ENCODE measurements at places on chromosomes 4 and X.
A peak's percentile ranks its signal among the peaks of the same experiment; 100 is the strongest.

- no peaks in the 10 kb centered on the region for H3K36me3 ChIP-seq
- H3K27ac ChIP-seq: no peak overlapping the region
- H3K4me3 ChIP-seq: no peak overlapping the region
- H3K27me3 ChIP-seq: no peaks in the 10 kb centered on the region
- no peaks in the 10 kb centered on the region for H3K4me1 ChIP-seq
Measured at GRCh38 chr4:183493246-183493645, 11.6 kb upstream of the ING2 start.

DNA sequence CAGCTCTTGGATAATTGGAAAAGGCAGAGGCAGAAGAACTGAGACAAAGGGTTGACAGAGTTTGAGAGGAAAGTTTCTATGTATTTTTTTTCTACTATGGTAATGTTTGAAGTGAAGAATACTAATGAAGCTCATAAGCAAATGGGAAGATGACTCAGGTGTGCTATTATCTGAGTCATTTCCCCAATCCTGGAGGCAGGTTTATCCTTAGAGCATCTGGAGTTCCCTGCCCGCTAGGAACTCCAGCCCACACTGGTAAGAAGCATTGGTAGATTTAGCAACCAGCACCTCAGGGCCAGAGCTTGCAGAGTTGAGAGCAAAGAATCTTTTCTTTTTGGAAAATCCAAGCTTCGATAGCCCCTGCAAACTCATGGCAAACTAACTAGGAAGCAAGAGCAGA lies 55.2 kb downstream of the DOCK11 start:
- DNase-seq: no peak
- H3K4me3 ChIP-seq: no peak overlapping the region
- no peaks in the 10 kb centered on the region for H3K27me3 ChIP-seq

DNA sequence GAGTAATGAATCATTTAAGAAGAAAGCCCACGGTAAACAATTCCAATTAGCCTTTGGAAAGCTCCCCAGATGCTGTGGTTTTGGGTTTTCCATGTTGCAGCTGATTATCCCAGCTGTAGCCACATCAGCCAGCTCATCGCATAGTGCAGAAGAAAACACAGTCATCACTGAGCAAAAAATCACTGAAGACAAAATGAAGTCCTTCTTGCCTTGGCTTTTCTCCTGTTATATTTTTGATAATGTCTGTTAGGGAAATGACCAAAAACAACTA lies 193.0 kb upstream of the C1QTNF7 start:
- H3K36me3 ChIP-seq: no peaks in the 10 kb centered on the region
- no peak overlapping the region for H3K27ac ChIP-seq
- DNase-seq: no peak
- peaks cover 5% of the 10 kb centered on the region for H3K4me1 ChIP-seq
- H3K4me3 ChIP-seq: no peak overlapping the region

- no peaks in the 10 kb centered on the region for H3K36me3 ChIP-seq
- no peaks in the 10 kb centered on the region for H3K27me3 ChIP-seq
- H3K27ac ChIP-seq: no peak overlapping the region
Measured at GRCh38 chr4:163611182-163611581, 116.7 kb downstream of the TMA16 start.

DNA sequence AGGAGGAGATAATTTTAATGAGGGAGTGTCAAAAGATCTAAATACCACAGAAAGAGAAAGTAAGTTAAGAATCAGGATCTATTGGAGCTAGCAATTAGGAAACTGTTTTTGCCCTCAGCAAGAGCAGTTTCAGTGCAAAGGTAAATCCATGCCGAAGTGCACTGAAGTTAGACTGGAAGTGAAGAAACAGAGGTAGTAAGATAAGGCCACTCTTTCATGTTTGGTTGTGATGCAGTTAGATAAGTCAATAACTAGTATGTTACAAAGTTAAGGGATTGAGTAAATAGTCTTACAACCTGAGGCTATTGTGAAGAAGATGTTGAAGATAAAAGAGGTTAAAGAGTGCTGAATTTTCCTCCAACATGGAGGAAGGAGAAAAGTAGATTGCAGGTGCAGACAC lies 46.7 kb upstream of the UCP1 start:
- no peak for DNase-seq
- no peaks in the 10 kb centered on the region for H3K36me3 ChIP-seq
- no peak overlapping the region for H3K4me3 ChIP-seq
- H3K27me3 ChIP-seq: no peaks in the 10 kb centered on the region

DNA sequence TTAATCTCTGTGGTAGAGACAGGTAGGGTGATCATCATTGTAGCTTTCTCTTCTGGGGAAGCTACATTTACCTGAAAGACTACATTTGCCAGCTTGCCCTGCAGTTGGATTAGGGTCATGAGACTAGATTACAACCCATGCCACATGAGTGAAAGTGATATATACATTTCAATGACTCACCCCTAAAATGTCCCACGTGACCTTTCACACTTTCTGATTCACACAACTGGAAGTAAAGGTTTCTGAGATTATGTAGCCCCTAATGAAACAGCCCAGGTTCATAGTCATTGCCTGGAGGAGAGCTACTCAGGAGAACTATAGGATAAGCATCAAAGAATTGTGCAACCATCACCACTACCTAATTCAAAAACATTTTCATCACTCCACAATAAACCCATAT lies 17.8 kb downstream of the PDCL2 start:
- H3K4me1 ChIP-seq: no peaks in the 10 kb centered on the region
- H3K27me3 ChIP-seq: no peaks in the 10 kb centered on the region
- H3K36me3 ChIP-seq: no peaks in the 10 kb centered on the region
- no peak overlapping the region for H3K4me3 ChIP-seq
- no peak for DNase-seq

DNA sequence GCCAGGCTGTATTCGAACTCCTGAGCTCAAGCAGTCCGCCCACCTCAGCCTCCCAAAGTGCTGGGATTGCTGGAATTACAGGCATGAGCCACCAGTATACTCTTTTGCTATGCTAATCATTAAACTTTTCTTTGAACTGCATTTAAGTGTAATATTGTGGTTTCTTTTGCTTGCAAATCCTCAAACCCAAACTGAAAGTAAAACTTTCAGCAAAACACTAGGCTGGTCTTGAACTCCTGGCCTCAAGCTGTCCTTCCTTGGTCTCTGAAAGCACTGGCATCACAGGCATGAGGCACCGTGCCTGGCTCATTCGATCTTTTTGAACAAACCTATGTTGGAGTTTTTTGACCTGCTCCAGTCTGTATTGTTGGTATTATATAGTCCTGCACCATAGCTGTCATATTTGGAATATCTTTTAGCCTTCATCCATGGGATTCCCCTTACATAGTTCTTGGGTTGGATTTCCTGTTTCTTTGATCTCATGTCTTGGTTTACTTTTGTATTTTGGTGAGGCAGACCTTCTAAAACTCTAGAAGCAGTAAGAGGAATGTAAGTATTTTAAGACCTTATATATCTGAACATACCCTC lies 34.1 kb downstream of the MOB1B start:
- no peak overlapping the region for H3K27ac ChIP-seq
- no peak for DNase-seq
- no peaks in the 10 kb centered on the region for H3K27me3 ChIP-seq
- H3K36me3 ChIP-seq: no peaks in the 10 kb centered on the region
- H3K4me3 ChIP-seq: no peak overlapping the region

DNA sequence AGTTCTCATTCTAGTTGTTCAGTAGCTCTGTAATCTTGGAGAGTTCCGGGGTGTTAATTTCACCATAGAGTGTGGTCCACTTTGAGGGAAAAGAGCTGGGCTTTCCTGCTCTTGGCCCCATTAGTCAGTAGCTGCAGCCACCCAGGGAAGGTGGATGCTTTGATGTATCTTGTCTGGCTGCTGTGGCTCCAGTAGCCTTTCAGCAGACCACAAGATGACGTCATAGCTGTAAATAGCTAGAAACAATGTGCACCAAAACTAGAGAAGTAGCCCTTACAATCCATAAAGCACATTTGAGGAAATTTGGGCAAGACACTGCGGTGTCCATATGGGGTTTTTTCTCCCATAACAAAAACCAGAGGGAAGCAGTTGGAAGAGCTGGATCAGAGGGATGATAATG lies 32.9 kb upstream of the PRPS2 start:
- no peak overlapping the region for H3K27ac ChIP-seq
- no peaks in the 10 kb centered on the region for H3K27me3 ChIP-seq
- no peaks in the 10 kb centered on the region for H3K36me3 ChIP-seq
- H3K4me3 ChIP-seq: no peak overlapping the region

GRCh38 chrX:52280812-52281211 lies 88.0 kb upstream of the XAGE2 start:
- H3K4me1 ChIP-seq: no peaks in the 10 kb centered on the region
- no peak for DNase-seq
- no peaks in the 10 kb centered on the region for H3K27me3 ChIP-seq

- DNase-seq: no peak
- H3K4me3 ChIP-seq: no peak overlapping the region
- H3K27ac ChIP-seq: no peak overlapping the region
- no peaks in the 10 kb centered on the region for H3K27me3 ChIP-seq
- H3K4me1 ChIP-seq: no peaks in the 10 kb centered on the region
Measured at GRCh38 chrX:36434522-36434921, 515.0 kb downstream of the CFAP47 start.

- no peak overlapping the region for H3K4me3 ChIP-seq
- H3K36me3 ChIP-seq: no peaks in the 10 kb centered on the region
- no peak overlapping the region for H3K27ac ChIP-seq
- H3K4me1 ChIP-seq: no peaks in the 10 kb centered on the region
- no peak for DNase-seq
Measured at GRCh38 chr4:154292589-154292988, 199.0 kb downstream of the DCHS2 start.

GRCh38 chrX:584572-584971 lies 46.0 kb upstream of the SHOX start:
- no peaks in the 10 kb centered on the region for H3K36me3 ChIP-seq
- H3K4me3 ChIP-seq: no peak overlapping the region
- H3K27me3 ChIP-seq: no peaks in the 10 kb centered on the region
- DNase-seq: no peak
- H3K4me1 ChIP-seq: no peaks in the 10 kb centered on the region

DNA sequence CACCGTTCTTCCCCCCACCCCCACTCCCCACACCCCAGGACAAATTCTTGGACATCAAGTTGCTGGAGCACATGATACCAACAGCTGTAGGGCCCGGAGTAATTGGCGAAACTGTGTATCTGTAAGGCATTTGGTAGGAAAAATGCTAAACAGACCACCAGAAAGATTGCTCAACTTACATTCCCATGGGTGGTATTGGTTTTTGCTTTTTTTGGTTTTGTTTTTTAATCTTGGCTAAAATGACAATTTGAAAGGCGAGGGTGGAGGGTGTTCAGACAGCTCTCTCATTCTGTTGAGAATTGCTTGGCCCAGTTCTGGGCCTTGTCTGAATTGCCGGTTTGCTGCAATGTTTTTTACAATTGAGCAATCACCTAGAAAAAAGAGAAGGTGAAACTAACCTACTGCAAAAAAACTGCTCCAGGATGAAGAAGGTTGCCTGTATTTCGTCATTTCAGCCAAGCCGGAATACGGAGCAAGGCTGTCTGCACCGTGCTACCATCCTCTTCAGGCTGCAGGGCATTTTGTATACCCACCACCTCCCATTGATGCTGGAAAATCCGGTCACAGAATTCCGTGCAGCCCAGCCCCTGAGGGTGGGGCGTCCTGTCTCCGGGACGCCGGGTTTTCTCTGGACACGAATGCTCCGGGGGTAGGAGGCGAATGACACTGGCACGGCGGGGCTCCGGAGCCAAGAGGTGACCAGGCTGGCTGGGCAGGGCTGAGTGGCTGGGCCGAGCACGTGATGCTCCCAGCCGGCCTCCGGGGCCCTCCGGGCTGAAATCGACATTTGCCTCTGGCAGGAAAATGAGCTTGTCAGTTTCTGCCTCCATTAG lies at the start of gene CLCN4:
Gene CLCN4 (plus strand): TSS at position 777 of the 833 bp plus-strand sequence. CDS start 28,058 bp downstream, outside the sequence.
- DNase-seq: peak; percentile 30
- H3K27ac ChIP-seq: peak within 1 kb of the TSS; percentile 35
- no peak within 1 kb of the TSS for H3K4me3 ChIP-seq
- no peaks in the 10 kb centered on the region for H3K27me3 ChIP-seq
- H3K4me1 ChIP-seq: peaks cover 2% of the 10 kb centered on the region

GRCh38 chr4:56655627-56656345 lies 25.3 kb downstream of the HOPX start:
- H3K27ac ChIP-seq: peak overlapping the region; percentile 30
- H3K4me1 ChIP-seq: peaks cover 5% of the 10 kb centered on the region
- H3K27me3 ChIP-seq: peaks cover 2% of the 10 kb centered on the region
- H3K36me3 ChIP-seq: no peaks in the 10 kb centered on the region
- peak overlapping the region; percentile 48 for H3K4me3 ChIP-seq

DNA sequence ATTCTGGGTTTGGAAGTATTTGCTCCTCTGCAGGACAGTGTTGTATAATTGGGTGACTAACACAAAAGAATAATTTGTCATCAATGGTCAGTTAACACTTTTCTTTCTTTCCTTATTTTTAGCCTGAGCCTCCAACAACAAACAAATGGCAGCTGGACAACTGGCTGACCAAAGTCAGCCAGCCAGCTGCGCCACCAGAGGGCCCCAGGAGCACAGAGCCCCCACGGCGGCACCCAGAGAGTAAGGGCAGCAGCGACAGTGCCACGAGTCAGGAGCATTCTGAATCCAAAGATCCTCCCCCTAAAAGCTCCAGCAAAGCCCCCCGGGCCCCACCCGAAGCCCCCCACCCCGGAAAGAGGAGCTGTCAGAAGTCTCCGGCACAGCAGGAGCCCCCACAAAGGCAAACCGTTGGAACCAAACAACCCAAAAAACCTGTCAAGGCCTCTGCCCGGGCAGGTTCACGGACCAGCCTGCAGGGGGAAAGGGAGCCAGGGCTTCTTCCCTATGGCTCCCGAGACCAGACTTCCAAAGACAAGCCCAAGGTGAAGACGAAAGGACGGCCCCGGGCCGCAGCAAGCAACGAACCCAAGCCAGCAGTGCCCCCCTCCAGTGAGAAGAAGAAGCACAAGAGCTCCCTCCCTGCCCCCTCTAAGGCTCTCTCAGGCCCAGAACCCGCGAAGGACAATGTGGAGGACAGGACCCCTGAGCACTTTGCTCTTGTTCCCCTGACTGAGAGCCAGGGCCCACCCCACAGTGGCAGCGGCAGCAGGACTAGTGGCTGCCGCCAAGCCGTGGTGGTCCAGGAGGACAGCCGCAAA lies 106.0 kb downstream of the KLHL8 start:
- no peak overlapping the region for H3K27ac ChIP-seq
- no peaks in the 10 kb centered on the region for H3K27me3 ChIP-seq
- no peak for DNase-seq
- no peaks in the 10 kb centered on the region for H3K4me1 ChIP-seq
- H3K4me3 ChIP-seq: no peak overlapping the region
- no peaks in the 10 kb centered on the region for H3K36me3 ChIP-seq

- DNase-seq: no peak
- H3K4me1 ChIP-seq: no peaks in the 10 kb centered on the region
- H3K36me3 ChIP-seq: no peaks in the 10 kb centered on the region
- H3K27me3 ChIP-seq: no peaks in the 10 kb centered on the region
Measured at GRCh38 chr4:57631147-57631546, 521.0 kb upstream of the IGFBP7 start.

GRCh38 chr4:174580597-174580996 lies 58.3 kb upstream of the HPGD start:
- no peaks in the 10 kb centered on the region for H3K27me3 ChIP-seq
- H3K27ac ChIP-seq: no peak overlapping the region
- no peak overlapping the region for H3K4me3 ChIP-seq

DNA sequence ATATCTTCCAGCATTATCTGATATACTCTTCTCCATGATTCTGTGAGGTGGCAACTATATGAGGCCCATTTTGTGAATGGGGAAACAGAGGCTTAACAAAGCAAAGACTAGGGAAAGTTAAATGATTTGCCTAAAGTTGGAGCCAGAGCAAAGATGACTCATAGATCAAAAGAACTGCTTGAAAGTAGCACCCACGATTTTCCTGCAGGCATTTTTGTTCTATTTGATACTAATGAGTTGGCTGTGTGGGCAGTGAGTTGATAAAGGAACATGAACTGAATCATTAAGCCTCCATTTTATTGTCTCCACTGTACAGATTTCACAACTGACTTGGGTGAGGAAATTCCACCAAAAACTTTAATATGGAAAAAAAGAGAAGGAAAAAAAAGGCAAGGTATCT lies 138.9 kb upstream of the IGFBP7 start:
- no peak overlapping the region for H3K4me3 ChIP-seq
- DNase-seq: no peak

Data from ovary (tissue), 10 donors.